Stimulated activated CD8-positive, alpha-beta memory T cell treated with anti-CD3 and anti-CD28 coated beads, Interleukin-2, amount 100 ng/mL, for 1 hour (primary cell): ENCODE measurements at places on chromosomes 1 and 21.

- no peak for DNase-seq
These were observed 91.9 kb upstream of the BACE2 start for GRCh38 chr21:41076064-41076463.

GRCh38 chr1:244361764-244362473, 89.8 kb downstream of the ADSS2 start:
- DNase-seq, result no peak

DNA sequence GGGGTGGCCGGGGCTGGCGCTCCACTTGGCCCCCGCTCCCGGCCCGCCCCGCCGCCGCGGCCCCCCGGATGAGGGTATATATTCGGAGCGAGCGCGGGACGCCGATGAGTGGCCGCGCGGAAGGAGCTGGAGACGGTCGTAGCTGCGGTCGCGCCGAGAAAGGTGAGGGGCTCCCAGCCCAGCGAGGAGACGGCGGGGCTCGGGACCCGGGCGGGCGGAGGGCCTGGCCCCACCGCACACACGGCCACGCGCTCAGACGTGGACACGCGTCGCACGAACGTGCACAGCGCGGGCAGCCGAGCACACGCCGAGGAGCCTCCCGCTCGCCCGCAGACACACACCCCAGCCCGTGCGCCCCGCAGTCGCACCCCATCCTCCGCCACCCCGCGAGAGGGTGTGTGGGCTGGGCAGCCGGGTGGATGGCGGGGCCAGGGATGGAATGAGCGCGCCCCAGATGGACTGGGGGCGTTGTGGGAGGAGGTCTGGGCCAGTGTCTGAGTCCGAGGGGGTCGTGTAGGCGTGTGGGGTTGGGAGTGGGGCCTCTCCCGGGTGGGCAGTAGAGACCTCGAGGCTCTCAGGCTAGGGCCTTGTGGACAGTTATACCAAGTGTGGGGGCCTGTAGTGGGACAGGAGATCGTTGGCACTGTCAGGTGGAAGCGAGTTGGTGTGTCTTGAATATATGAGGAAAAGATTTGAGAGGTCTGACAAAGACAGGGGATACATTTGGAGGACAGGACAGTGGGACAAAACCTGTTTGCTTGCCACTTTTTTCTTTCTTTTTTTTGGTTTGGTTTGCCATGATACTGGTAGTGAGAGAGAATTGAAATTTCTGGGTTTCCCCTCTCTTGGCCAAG, at the start of gene UAP1:
TSS of gene UAP1 (plus strand) at position 107 of the 854 bp plus-strand sequence. CDS start 4,347 bp downstream, outside the sequence.
- no peak for DNase-seq

DNA sequence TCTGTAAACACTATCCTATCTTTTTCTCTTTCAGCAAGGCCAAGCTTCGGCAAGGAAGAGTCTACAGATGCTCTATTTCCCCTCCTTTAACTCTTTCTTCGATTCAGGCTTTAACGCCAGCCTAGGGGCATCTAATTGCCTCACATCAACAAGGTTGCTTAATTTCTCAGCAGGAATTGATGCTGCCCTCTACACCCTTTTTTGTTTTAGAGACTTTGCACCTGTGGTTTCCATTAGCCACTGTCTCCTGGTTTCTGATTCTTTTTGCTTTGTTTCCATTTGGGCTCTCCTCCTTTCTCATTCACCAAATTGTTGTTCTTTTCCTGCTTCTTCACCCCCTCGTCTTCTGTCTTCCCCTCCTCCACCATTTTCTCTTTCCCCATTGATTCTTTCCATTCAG, 202.4 kb upstream of the HMCN1 start:
- no peak for DNase-seq

DNA sequence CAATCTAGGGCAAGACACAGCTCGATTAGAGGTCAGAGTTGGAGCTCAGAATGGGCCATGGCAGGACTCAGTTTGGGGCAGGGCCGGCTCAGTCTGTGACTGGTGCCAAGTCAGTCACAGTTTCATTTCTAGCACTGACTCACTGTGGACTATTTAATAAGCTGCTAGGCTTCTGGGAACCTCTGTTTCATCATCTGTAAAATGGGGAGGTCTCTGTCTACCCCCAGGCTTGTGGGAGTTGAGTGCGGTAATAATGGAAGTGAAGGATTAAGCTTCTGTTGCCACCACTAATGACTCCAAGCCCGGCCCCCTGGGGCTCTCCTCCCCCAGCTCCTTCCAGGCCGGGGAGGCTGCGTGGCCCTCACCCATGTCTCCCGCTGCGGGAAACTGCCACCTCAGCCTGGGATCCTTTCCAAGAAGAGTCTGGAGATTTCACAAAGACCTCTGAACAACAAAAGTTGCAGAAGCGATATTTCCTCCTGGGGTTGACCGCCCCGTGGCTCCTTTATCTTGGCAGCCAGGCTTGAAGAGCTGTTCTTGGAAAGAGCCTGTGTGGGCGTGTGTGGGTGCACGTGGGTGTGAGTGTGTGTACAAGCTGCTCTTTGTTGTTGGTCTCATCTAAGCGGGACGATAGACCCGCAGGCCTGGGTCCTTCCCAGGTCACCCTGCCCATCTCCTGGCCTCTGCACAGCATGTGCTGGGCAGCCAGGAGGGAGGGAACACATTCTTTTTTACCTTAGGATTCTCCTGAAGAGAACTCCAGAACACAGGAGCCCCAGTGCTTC, 29.1 kb downstream of the KNCN start:
- DNase-seq, result no peak

DNA sequence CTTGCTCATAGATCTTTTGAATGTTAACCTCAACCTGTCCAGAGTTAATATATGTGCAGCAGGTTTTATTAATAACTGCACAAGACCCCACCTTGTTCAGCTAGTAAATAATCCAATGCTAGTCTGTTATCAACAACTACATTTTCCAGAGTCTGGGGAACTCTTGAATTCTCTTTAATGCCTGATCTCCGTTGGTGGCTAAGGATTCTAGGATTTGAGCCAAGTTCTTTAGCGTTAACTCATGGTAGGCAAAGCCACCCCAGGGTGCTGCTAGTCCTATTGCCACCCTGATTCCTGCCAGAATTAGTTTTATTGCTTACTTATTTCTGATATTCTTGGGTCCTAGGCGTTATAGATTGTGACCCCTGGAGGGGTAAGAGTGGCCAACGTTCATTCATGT, 12.8 kb downstream of the BACE2 start:
- no peak for DNase-seq

DNA sequence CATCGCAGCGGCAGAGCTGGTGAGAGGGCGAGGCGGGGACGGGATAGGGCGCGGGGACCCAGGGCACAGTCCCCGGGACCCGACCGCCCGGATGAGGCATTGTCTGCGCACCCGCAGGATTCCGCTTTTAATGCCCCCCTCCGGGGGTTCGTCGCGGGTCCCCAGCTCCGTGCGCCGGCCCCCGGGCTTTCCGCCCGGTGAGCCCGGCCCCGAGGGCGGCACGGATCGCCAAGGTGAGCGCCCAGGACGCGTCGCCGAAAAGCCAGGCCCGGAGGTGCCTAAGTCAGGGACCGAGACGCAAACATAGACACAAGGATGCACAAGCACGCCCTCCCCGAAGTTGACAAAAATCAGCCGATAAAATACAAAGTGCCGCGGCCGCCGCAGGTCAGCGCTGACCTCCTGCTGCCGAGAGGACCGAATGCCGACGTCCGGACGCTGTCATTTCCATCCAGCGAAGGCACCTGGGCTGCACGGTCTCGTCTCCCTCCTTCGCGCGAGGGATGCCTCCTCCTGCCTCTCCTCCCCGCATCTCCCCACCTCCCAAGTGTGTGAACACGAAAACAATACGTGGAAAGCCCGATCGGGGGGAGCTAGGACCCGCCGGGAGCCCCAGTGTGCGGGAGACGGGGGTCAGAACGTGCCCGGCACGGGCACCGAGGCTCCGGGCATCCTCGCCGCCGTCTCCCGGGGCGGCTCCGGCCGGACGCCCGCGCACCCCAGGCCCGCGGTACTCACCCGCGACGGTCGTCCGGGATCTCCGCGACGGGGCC, 101.1 kb upstream of the SOD1 start:
- DNase-seq, result no peak

- no peak for DNase-seq
These were observed 142.2 kb downstream of the SLC45A1 start for GRCh38 chr1:8460132-8460544.

DNA sequence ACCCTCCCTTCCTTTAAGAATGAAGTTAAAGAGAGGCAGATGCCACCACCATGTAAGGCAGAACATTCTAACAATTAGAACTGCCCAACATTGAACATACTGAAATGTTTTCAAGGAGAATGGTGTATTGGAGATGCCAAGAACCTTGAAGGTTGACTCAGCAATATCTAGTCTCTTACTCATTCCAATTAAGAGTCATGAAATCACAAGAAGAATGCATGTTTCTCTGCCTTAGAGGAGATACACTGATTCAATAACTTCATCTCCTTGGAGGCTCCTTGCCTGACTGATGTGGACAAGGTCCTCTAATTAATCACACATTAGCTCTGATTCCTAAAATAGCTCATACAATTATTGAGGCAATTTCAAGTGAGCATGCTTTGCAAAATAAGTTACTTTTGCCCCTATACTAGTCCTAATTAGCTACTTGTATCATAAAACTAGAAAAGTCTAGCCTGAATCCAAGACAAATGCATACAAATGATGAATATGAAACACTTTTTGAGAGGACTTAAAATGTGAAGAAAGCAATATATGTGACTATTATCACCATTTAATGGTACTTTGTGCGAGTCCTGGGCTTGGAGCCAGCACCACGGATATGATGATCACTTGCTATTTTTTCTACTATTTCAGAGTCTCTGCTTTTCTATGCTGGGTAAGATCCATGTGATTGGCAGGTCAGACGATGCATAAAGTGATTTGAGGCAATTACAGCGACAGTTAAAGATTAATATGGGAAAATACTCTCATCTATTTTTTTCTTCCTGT, 114.5 kb downstream of the DSCAM start:
- no peak for DNase-seq

GRCh38 chr1:242788771-242789170, 264.3 kb upstream of the PLD5 start:
- DNase-seq, result no peak

GRCh38 chr1:171351961-171352360, 38.0 kb downstream of the FMO4 start:
- no peak for DNase-seq

DNA sequence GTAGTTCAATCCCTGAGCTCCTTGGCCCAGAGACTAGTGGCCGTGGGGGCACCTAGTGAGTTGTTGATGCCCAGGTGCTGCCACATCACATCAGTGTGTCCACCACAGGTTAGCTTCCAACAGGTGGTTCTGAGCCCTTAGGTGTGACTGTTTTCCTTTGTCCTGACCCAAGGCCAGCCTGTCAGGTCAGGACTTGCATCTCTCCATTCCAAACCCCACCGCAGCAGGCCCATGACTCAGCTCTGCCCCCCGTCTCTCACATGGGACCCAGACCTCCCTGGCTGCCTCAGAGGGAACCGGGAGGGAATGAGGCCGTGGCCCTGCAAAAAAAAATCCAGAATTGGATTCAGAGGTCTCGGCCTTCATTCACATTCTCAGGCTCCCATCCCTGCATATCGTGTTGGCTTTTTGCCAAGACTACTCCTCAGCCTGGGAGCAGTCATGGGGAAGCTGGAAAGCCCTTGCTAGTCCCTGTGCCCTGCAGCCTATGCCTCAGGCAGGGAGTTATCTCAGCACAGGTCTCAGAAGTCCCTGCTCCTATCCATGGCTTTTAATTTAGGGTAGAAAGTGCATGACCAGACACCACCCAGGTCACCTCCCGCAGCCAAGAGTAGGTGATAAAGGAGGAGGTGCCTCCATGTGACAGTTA, 7.2 kb downstream of the INAVA start:
- DNase-seq, result no peak

- DNase-seq, result no peak
These were observed 13.3 kb downstream of the CDKN2C start for GRCh38 chr1:50983219-50983802.

DNA sequence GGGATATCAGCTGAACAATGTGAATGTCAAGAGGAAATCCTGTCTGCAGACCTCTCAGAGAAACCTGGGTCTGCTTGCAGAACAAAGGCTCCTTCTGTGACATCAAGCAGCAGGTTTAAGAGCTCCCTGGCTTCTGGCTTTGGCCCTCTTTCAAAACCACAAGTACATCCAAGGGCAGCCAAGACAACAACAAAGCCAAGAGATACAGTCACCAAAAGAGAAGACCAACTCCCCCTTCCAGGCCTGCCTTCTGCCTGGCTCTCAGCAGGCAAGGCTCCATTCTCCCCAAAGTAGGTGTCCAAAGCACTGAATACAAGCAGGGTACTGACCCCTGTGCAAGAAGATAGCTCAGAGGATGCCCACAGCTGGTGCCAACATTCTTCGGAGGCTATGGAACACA, 11.5 kb downstream of the BCAR3 start:
- no peak for DNase-seq

- DNase-seq, result no peak
These were observed 89.3 kb downstream of the EBNA1BP2 start for GRCh38 chr1:43082740-43083139.

- no peak for DNase-seq
These were observed 9.4 kb upstream of the THEMIS2 start for GRCh38 chr1:27862671-27863537.

DNA sequence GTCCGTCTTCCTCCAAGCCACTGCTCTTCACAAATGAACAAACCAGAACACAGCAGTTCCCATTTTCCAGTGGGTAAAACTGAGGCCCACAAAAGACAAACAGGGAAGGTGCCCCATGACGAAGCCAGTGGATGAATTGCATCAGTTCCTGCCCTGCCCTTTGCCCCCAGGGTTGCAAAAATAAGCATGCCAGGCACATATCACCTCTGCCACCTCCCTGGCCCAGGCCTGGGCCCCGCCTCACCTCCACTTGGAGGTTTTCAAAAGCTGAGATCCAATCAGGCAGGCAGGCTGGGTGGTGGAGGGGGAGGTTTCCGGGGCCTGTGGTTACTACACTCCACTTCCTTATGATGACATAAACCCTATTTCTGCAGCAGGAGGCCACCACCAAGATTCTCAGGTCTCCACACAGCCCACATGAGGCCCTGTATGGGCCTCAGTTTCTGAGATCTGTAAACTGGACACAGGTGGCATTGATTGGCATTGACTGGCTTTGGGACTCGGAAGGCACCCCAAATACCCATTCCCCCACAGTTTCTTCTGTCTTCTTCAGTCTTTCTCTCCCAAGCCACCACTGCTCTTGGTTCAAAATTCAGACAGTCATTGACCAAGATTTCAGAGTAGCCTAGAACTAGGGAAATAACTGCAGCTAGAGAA, 4.1 kb downstream of the KIF21B start:
- DNase-seq, result peak; percentile 79

DNA sequence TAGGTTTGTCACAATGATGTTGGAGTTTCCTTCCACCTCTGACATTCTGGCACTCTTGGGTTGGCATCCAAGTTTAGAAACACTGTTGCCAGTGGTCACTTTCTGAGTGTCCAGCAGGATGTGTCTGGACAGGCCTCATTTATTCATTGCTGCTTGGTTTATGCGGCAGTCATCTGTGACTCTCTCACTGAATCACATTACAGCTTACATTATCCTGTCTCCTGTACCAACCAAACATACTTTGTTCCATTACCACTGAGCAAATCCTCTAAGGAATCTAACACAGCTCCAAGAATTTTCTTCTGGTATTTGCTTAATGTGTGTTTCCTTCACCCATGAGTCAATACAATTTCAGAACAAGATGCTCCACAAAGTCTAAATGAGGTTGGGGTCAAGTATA, 19.9 kb downstream of the SGIP1 start:
- DNase-seq, result no peak

- DNase-seq, result no peak
These were observed 60.4 kb upstream of the NBPF3 start for GRCh38 chr1:21379571-21379970.
